Calu3 (cell line): ENCODE measurements at places on chromosomes 7 and 10. TPM values are rescaled to one million over a fixed set of nuclear protein-coding genes. Genes with fewer than 3 reads are reported as not detected.

Gene SPDYE6
- not detected in 2 replicates for total RNA-seq

GRCh38 chr7:15709978-15710377 lies 23.5 kb upstream of the MEOX2 start:
- H3K36me3 ChIP-seq = no peaks in the 10 kb centered on the region
- no peaks in the 10 kb centered on the region for H3K27me3 ChIP-seq
- H3K27ac ChIP-seq = no peak overlapping the region
- no peak for DNase-seq

GRCh38 chr10:111233439-111233838 lies 156.6 kb downstream of the ADRA2A start:
- no peaks in the 10 kb centered on the region for H3K4me1 ChIP-seq
- DNase-seq = no peak
- H3K27ac ChIP-seq = no peak overlapping the region

GRCh38 chr10:116154651-116155050 lies 118.4 kb downstream of the GFRA1 start:
- no peaks in the 10 kb centered on the region for H3K36me3 ChIP-seq
- DNase-seq = no peak
- no peak overlapping the region for H3K4me3 ChIP-seq
- H3K27ac ChIP-seq = no peak overlapping the region
- peaks cover 12% of the 10 kb centered on the region for H3K27me3 ChIP-seq

DNA sequence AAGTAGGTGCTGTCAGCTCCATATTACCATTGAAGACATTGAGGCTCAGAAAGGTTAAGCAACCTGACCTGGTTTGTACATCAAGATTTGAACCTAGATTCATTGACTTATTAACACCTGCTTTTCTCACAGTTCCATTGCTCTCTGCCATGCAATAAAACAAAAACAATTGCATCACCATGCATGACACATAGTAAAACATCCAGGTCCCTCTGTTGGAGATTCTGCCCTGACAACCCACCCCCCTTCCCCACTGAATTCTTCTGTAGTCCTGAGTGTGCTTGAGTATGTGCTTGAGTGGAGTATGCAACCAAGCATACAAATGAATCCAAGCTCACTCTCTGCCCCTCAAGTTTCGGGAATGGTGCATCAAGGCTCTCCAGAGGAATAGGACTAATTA lies 6.0 kb upstream of the LMBR1 start:
- H3K4me1 ChIP-seq = peaks cover 23% of the 10 kb centered on the region
- H3K27ac ChIP-seq = no peak overlapping the region
- H3K4me3 ChIP-seq = no peak overlapping the region
- peaks cover 5% of the 10 kb centered on the region for H3K36me3 ChIP-seq

- no peaks in the 10 kb centered on the region for H3K27me3 ChIP-seq
- H3K36me3 ChIP-seq = no peaks in the 10 kb centered on the region
- H3K4me1 ChIP-seq = peaks cover 27% of the 10 kb centered on the region
- DNase-seq = peak; percentile 69
Observed at GRCh38 chr7:8295638-8296361, 33.8 kb upstream of the ICA1 start.

Gene PRKCQ
- 0.73 and 1.1 TPM in 2 replicates for total RNA-seq

Gene LAMB1
- total RNA-seq = 181 and 240 TPM in 2 replicates

- peaks cover 61% of the 10 kb centered on the region for H3K27me3 ChIP-seq
- H3K36me3 ChIP-seq = no peaks in the 10 kb centered on the region
- peak; percentile 64 for DNase-seq
- H3K4me3 ChIP-seq = no peak overlapping the region
Observed at GRCh38 chr7:30671793-30672465, 10.3 kb downstream of the CRHR2 start.

DNA sequence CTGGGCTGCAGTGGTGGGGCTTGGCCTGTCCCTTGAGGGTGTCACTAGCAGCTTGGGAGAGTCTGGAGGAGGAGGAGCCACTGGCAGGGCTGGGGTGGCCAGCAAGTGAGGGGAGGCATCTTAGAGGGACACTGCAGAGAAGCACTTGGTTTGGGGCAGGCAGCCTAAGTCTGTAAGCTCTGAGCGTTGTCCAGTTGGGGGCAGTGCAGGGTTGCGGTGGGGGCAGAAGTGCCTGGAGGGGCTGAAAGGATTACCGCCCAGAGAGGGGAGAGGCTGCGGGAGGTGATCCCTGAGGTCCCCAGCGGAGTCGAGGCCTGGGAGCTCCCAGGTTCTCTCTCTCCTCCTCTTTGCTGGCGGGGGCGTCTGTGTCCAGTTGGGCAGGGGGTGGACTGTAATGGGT lies 7.4 kb downstream of the ADCYAP1R1 start:
- peak; percentile 11 for DNase-seq
- H3K4me1 ChIP-seq = no peaks in the 10 kb centered on the region
- no peak overlapping the region for H3K27ac ChIP-seq
- peaks cover 100% of the 10 kb centered on the region for H3K27me3 ChIP-seq
- H3K4me3 ChIP-seq = no peak overlapping the region

- H3K4me3 ChIP-seq = no peak overlapping the region
- H3K4me1 ChIP-seq = no peaks in the 10 kb centered on the region
- H3K27ac ChIP-seq = no peak overlapping the region
- no peaks in the 10 kb centered on the region for H3K27me3 ChIP-seq
- no peak for DNase-seq
Observed at GRCh38 chr10:4331150-4331549, 494.9 kb upstream of the AKR1E2 start.

Gene C10orf67
- 0.44 and 0.45 TPM in 2 replicates for total RNA-seq

DNA sequence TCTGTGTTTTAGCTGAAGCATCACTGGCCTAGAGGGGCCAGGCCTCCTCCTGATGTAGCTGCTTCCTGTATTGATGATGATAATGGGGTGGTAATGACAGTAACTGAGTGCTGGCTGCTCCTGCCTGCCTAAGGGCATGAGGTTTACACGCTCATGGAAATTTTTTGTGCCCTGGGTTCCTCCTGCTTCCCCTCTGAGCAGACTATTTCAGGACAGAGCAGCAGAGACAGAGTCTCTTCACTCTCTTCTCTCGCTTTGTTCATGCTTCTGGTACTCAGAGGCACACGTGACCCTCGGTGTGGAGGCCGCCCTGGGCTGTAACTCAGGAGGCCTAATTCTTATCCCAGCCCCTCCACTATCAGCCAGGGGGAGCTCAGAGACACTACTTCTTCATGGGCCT lies 27.9 kb downstream of the LRRC20 start:
- no peak overlapping the region for H3K4me3 ChIP-seq
- H3K36me3 ChIP-seq = no peaks in the 10 kb centered on the region
- no peak for DNase-seq
- H3K27ac ChIP-seq = no peak overlapping the region
- H3K4me1 ChIP-seq = peaks cover 10% of the 10 kb centered on the region

- no peaks in the 10 kb centered on the region for H3K27me3 ChIP-seq
- no peak overlapping the region for H3K4me3 ChIP-seq
- H3K36me3 ChIP-seq = peaks cover 5% of the 10 kb centered on the region
- no peak for DNase-seq
- H3K27ac ChIP-seq = no peak overlapping the region
Observed at GRCh38 chr7:2003451-2003930, 229.3 kb downstream of the MAD1L1 start.

- H3K36me3 ChIP-seq = no peaks in the 10 kb centered on the region
- no peak overlapping the region for H3K27ac ChIP-seq
- no peak for DNase-seq
- peaks cover 20% of the 10 kb centered on the region for H3K4me1 ChIP-seq
- no peaks in the 10 kb centered on the region for H3K27me3 ChIP-seq
- H3K4me3 ChIP-seq = no peak overlapping the region
Observed at GRCh38 chr7:4709187-4709586, 27.1 kb downstream of the FOXK1 start.

- no peak overlapping the region for H3K27ac ChIP-seq
- no peaks in the 10 kb centered on the region for H3K27me3 ChIP-seq
- H3K4me3 ChIP-seq = no peak overlapping the region
- peaks cover 12% of the 10 kb centered on the region for H3K4me1 ChIP-seq
- no peaks in the 10 kb centered on the region for H3K36me3 ChIP-seq
Observed at GRCh38 chr7:77993838-77994237, 195.3 kb downstream of the PHTF2 start.

GRCh38 chr7:155947051-155947450 lies 134.8 kb upstream of the SHH start:
- no peak overlapping the region for H3K27ac ChIP-seq
- no peak for DNase-seq
- H3K36me3 ChIP-seq = peaks cover 14% of the 10 kb centered on the region

Gene BAIAP2L1
- total RNA-seq = 55.8 and 63.8 TPM in 2 replicates

Gene TMEM196
- not detected in 2 replicates for total RNA-seq

DNA sequence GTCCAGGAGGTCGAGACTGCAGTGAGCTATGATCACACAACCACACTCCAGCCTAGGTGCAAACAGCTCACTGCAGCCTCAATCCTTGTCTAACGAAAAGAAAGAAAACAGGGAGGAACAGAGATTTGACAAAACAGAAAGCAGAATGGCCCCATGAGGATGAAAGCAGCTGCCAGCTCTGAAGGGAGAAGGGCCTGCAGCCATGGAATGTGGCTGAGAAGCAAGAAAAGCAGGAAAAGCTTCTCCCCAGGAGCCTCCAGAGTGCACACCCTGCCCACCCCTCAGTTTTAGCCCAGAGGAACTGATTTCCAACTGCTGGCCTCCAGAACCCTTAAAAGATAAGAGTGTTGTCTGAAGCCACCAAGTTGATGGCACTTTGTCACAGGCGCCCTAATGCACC lies 13.0 kb downstream of the ESYT2 start:
- H3K27ac ChIP-seq = peak overlapping the region; percentile 96
- H3K36me3 ChIP-seq = peaks cover 12% of the 10 kb centered on the region
- H3K4me1 ChIP-seq = peaks cover 83% of the 10 kb centered on the region
- peak overlapping the region; percentile 65 for H3K4me3 ChIP-seq
- H3K27me3 ChIP-seq = no peaks in the 10 kb centered on the region
- DNase-seq = peak; percentile 10
